ENCODE measurements at places on chromosomes 2 and 18.

GRCh38 chr2:126995621-126996377, 97.1 kb downstream of the TEX51 start:
- no peak for DNase-seq

- DNase-seq = no peak
Measured at GRCh38 chr2:175363699-175364098, 182.2 kb upstream of the ATP5MC3 start.

DNA sequence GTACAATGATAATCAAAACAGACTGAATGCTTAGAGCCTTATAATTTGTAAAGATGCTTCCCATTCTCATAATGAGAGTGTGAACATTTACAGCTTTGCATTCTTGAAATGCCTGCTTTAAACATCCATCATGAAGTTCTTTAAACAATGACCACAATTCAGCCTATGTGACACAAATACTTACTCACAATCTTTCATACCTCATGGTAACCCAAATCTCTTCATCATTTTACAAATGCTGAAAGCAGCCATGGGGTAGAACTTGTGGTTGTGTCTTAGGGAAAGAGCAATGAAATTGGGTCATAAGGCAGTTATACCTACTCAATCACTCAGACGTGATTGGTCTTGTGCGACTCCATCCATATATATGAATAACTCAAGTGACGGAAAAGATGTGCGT, 140.7 kb downstream of the RND3 start:
- no peak for DNase-seq

GRCh38 chr2:167438206-167438605, 549.9 kb downstream of the XIRP2 start:
- DNase-seq = no peak

DNA sequence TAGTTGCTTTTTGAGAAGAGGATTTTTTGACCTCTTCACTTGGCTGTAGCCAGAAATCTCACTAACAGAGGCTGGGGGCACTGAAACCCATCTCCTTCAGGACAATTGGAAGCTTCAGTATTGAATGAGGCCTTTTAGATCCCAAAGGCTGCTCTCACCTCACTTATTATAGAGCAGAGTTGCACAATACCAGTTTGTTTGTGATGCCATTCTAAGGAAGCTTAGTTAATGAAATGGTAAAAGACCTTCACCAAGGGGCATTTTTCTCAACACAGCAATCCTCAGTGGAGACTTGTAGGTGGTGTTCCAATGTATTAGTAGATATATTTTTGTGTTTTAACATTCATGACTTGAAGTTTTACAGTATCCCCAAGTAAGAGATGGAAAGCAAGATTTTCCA, 71.0 kb upstream of the RFX8 start:
- DNase-seq = no peak

GRCh38 chr2:99297994-99298393, 3.0 kb downstream of the LYG1 start:
- DNase-seq = no peak

GRCh38 chr2:174985614-174986013, 19.6 kb downstream of the CHN1 start:
- DNase-seq = no peak

GRCh38 chr2:85009019-85009618, 38.2 kb downstream of the KCMF1 start:
- DNase-seq = no peak

DNA sequence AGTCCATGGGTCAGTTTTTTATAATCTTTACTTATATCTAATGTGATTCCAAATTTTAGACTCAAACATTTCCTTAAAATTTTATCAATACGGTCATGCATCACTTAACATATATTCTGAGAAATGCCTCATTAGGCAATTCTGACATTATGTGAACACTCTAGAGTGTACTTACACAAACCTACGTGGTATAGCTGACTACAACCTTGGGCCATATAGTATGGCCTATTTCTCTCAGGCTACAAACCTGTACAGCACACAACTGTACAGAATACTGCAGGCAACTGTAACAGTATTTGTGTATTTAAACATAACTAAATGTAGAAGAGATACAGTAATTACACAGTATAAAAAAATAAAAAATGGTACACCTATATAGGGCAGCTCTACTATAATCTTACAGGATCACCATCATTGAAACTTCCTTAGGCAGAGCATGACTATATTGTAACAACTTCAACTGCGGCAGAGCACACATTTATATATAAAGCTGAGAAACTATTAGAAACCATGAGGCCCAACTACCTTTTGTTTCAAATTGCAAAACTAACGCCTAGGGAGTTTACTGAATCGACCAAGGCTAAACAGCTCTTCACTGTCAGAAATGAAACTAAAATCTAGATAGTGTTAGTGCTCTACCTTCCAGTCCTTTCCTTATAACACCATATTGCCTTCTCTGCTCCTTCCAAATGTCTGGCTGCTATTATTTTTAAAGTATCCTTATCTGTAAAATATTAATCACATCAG, 6.9 kb downstream of the YES1 start:
- DNase-seq = no peak

DNA sequence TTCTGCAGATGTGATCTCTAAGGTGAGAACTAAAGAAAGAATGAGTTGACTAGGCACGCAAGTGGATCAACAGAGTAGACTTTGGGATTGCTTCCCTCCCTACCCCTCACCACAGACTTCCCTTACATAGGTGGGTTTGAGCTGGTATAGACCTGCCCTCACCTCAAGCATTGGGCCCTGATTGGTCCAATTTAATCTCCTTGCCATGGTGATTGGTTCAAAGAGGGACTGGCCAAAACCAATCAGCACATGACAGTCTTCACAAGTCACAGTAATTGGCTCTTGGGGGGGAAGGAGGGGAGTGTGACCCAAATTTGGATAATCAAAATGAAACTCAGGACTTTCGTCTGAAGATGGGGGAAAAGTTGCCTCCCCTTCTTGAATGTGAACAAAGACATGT, 36.6 kb upstream of the LNPK start:
- no peak for DNase-seq

GRCh38 chr2:86049529-86049928, 56.2 kb downstream of the POLR1A start:
- DNase-seq = no peak

DNA sequence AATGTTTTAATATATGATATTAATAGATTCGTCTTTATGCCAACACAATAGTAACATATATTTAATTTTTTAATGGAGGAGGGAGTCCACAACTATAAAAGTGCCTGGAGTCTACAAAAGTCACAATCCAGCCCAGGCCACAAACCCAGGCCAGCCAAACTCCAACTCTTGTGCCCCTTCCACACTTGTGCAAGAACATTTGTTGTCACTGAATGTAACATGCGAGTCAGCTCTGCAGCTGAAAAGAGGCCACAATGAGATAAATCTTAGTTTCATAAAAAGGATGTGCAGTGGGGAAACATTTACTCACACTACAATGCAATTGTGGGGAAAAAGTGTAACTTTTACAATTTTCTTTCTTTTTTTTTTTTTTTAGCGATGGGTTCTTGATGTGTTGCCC, 110.8 kb downstream of the MCFD2 start:
- DNase-seq = no peak

GRCh38 chr2:111191877-111192276, 71.2 kb downstream of the BCL2L11 start:
- no peak for DNase-seq

- no peak for DNase-seq
Measured at GRCh38 chr2:83224591-83225200, 1234.4 kb downstream of the SUCLG1 start.

GRCh38 chr2:28643911-28644334, 107.7 kb upstream of the PPP1CB start:
- no peak for DNase-seq

GRCh38 chr18:75252136-75252535, 41.5 kb downstream of the TSHZ1 start:
- no peak for DNase-seq

DNA sequence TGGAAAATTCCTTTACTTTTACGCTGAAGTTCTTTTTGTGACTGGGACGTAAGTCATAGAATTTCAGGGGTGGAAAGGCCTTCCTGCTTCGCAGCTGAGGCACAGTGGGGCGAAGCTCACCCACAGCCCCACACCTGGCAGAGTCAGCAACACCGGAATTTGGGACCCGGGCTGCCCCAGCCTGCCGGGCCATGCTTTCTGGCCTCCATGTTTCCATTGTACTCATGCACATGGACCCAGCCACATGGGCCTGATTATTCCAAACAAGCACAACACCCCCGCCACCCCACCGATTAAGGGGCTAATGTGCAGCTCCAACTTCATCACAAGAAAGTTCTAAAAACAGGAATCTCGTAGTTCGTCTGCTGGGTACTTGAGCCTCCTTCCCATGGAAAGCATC, 82.5 kb downstream of the CABLES1 start:
- no peak for DNase-seq

DNA sequence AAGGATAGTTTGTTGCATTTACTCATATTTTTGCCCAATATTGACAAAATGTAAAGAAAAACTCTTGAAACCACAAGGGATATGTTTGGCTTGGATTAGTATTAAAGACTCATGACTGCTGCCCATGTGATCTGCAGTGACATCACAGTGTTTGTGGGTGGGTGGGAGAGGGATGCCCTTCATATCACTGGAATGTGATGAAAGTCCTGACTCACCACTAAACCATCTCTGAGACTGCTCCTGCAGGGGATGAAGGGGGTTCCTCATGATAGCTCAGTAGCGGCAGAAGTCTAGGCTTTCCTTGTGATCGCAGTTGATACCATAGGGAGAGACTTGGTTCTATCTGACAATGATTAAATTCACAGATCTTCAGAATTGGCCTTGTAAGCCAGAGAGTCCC, 451.2 kb downstream of the CNTNAP5 start:
- no peak for DNase-seq

DNA sequence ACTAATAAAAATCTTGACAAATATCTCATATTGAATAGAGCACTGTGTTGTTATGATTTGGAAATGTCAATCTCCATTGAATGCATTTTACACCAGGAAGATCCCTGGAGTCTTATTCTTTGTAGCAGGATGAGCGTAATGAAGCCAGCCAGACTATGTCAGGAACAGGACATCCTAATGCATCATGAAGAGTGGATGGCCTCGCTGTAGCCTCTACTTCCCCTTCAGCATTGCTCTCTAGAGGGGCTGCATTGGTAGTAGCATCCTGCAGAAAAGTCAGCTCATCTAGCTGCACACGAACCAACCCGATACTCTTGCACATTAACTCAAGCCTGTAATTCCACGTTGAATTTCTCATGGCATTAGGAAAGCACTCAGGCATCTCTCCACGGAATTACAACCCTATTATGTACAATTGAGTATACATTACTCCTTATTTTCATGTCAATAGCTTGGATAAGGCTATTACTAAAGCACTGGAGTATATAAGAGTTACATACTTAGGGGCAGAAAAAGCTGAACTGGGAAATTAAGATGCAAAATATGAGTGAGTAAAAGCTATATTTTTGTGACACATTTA, 76.1 kb downstream of the CMPK2 start:
- DNase-seq = no peak

GRCh38 chr2:182540252-182540651, 113.4 kb upstream of the PDE1A start:
- no peak for DNase-seq

- no peak for DNase-seq
Measured at GRCh38 chr2:153871231-153872221, at the start of gene GALNT13. Gene GALNT13 (plus strand): TSS chr2:153871922.

DNA sequence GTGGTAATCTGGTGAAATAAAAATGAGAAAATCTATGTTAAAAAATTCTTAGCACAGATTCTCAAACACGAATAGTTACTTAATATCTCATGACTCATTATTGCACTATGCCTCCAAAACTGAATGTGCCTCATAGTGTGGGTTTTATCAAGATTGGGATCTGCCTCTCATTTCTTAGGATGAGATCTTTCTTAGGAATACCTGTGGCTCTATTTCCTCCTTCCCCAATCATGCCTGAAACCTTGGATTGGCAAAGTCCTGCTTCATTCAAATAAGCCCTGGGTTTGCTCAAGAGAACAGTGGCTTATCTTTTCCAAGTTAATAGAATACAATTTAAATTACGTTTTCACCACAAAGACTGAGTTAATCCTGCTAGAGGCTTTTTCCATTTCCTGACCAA, 100.3 kb downstream of the DPP10 start:
- DNase-seq = no peak

GRCh38 chr2:169741-170140, 94.1 kb downstream of the SH3YL1 start:
- no peak for DNase-seq

GRCh38 chr18:50203801-50204604, 9.1 kb upstream of the MYO5B start:
- DNase-seq = no peak

DNA sequence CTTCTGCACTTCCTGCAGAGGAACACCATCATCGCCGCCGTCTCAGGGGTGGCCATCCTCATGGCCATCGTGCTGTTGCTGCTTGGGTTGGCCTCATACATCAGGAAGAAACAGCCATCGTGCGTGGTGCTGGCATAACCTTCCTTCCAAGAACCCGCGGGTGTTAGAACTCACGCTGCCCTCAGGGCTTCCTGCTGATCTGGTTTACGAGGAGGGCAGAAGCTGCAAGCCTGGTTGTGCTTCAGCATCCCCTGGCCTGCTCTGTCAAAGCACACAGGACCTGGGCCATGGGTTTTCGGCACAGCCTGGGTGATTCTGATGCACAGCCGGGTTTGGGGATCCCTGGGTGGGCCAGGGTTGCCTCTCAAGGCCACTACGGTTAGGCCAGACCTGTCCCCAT, 12.2 kb upstream of the ZAP70 start:
- DNase-seq = no peak

DNA sequence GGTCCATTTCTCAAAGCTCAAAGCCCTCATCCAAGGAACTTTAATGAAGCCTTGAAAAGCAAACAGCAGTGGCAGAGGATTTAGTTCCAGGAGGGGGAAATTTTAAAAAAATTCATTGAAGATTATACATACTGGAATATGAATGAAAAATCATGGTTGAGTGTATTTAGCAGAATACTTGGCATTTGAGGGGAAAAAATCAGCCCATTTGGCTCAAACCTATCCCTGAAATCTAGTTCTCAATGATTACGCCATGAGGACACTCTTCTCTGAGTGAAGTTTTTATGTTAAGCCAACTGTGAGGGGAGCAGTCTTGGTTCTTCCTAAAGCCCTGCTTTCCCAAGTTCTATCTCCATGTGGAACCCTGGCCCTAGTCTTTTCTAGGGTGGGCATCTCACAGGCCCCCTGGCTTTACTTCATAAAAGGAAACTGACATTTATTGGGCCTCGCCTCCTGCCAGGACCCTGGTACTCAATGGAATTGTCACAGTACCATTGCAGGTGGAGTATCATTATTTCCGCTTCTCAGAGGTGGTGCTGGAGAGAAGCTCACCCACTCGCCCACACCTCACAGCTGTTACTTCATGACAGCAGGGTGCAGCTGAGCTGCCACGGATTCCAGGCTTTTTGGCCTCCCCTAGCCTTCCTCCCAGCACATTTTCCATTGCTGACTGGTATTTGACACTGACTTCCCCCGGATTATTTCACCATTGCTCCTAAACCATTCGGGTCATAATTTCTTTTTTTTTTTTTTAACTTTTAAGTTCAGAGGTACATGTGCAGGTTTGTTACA, 56.8 kb downstream of the NXPH2 start:
- no peak for DNase-seq

DNA sequence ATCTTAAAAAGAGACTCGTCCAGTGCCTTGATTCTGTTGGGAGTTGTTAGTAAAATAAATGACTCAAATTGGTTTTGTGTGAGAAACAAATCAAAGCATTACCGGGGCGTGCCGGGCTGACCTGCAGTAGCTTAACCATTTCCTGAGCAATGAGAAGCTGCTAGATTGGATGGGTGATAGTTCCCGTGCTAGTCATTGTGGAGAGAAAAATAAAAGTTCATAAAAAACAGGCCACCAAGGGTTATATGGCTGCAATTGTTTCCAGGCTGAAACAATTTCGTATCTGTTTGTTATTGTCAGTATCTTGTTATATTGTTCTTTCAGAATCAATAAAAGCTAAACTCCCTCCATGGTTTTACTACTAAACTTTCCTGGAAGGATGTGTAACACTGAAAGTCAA, 314.4 kb downstream of the MTX2 start:
- no peak for DNase-seq

Data from stimulated activated CD8-positive, alpha-beta memory T cell treated with anti-CD3 and anti-CD28 coated beads, Interleukin-4, amount 100 ng/mL, for 4 hours (primary cell).